Stimulated activated CD8-positive, alpha-beta memory T cell treated with anti-CD3 and anti-CD28 coated beads, Interleukin-4, amount 100 ng/mL, for 1 hour (primary cell): ENCODE measurements at places on chromosomes 6 and 20.

DNA sequence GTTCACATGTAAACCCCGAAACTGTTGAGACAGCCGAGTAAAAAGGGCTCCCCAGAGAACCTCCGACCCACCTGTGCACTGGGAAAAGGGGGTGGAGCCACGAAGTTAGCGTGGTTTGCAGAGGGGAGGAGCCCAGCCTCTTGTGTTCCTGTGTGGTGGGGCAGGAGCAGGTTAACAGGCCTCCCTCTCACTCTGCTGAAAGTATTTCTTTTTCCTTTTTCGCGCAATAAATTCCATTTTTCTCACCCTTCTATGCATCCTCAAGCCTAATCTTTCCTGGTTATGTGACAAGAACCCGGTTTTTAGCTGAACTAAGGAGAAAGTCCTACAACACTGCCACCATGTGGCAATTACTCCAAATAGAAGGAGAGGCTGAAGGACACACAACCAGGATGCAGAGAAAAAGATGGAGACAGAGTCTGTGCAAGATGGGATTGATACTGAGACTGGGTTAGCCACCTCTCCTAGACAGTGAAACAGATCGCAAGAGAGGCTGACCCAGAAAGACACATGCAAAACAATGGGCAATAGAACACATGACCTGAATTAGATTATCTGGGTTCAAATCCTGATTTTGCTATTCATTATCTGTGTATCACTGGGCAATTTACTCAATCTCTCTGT is 168.7 kb upstream of the PRSS16 start:
- DNase-seq = no peak

DNA sequence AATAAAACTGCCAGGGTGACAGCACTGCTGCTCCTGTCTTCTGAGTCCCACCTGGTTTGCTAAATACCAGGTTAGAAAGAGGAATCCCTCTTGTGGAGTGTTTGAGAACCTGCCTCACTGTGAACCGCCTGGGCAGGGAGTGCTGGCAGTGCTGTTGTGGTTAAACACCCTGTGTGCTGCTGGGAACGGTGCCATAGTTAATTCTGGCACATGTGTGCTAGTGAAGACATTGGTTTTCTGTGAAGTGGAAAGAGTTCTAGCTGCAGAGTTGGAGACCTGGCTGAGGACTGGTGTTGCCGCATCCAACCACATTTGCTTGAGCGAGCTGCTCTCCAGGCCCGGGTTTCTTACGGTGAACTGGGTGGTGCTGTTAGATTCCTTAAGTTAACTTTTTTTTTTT is 72.7 kb downstream of the IGF2R start:
- DNase-seq = no peak

DNA sequence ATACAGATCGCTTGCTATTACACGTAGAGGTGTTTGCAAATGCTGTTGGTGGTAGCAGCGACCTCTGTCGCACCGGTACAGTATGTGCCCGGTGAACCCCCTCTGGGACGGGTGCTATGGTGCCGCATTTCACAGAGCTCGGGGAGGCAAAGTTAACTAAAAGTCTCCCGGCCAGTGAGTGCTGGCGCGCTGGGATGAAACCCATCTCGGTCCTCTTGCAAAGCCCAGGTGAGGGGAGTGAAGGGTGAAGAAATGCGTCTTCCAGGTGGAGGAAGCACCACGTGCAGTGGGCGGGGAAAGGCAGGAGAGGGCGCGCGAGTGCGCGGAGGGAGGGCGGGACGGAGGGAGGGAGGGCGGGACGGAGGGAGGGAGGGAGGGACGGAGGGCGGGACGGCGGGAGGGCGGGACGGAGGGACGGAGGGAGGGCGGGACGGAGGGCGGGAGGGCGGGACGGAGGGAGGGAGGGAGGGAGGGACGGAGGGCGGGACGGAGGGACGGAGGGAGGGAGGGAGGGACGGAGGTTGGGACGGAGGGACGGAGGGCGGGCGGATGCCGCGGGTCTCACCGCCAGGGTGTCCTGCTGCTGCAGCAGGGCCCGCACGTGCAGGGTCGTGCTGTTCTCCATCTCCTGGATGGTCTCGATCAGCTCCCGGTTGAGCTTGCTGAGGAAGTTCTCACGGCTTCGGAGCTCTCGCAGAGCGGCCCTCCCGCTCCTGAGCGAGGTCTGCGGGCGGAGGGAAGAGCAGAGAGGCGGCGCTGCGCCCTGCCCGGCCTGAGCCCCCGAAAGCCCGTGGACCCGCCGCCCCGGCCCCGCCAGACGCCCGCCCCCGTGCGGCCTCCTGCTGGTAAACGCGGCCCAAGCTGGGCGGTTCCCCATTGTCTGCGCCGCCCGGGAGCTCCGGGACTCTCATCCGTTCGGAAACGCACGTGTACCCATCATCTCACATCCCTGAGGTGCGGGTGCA is 11.7 kb downstream of the C20orf96 start:
- DNase-seq = no peak

DNA sequence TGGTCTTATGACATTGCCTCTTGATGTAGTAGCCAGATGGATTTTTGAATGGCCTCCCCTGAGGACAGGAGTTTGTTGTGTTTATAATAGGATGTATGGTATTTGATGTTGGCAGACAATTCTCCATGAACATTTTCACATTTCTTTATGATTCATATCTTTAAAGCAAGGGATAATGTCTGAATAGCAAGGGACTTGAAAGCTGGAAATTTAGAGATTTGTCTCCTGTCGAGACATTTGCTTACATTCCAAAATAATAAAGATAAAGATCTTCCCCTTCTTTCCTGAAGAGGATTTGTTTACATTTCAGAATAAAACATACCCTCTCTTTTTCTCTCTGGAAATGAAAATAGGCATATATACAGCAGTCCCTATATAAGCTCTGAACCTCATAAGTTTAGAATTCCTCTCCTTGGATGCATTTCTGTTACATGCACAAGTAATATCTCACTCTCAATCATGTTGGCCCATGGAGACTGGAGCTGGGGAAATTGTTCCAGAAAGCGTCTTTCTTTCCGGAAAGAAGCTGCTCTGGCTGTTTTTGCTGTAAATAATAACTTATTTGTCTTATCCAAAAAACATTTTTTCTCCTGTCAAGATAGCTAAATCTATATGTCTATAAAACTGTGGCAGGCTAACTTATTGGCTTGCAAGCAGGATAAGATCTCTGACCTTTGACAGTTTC is 42.5 kb upstream of the ASCC3 start:
- DNase-seq = no peak

DNA sequence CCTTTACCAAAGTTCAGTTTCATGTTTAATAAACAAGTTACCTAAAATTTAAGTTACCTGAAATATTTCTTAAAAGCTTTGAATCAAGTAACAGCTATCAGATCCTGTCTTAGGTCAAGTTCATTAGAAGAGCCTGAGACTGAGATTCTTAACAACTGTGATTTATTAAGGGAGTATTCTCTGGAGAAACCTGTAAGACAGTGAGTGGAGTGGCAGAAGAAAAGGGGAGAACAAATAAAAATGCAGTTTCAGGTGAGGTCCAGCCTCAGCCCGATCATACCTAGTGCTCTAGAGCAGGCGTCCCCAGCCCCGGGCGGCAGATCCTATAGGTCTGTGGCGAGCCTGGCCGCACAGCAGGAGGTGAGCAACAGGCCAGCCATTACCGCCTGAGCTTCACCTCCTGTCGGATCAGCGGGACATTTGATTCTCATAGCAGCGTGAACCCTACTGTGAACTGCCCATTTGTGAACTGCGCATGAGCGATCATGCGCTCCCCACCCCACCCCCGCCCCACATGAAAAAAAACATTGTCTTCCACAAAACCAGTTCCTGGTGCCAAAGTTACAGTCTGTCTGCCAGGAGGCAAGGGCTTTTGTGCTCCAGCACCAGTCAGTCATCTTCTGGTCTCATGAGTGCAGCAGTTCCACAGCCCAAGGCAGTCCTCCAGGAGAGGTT is 59.2 kb upstream of the ADGRB3 start:
- no peak for DNase-seq

GRCh38 chr20:7926767-7927166 is 13.5 kb downstream of the HAO1 start:
- no peak for DNase-seq

DNA sequence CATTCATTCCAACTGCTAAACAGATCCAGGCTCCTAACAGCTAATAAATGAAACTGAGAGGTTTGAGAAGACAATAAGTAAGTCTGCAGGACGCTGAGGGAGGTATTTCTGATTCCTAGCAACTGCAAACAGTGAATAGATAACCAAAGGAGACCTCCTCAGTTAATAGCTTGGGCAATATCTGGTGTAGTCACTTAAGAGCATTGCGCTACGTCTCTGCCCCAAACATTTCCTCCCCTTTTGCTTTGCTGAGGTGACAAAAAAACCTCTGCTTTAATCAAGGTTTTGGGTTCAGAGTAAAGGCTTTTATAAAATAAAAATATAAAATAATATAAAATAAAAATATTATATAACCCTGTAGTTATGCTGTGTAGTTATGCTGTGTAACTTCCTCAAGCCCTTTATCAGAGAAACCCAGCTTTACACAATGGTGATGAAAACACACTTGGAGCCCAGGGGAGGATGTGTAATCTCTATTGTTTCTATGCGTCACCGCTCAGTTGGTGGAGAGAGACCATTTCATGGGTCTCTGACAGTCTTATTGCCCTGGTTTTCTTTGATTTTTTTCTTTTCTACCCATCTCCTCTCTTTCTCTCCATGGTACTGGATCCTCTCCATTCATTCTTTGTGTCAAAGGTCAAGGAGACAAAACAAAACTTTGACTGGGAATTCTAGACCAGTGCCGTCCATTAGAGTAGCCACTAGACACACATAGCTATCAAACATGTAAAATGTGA is 18.9 kb upstream of the CALHM5 start:
- no peak for DNase-seq

- no peak for DNase-seq
These were observed 234.5 kb upstream of the MAN1A1 start for GRCh38 chr6:119584088-119584487.

DNA sequence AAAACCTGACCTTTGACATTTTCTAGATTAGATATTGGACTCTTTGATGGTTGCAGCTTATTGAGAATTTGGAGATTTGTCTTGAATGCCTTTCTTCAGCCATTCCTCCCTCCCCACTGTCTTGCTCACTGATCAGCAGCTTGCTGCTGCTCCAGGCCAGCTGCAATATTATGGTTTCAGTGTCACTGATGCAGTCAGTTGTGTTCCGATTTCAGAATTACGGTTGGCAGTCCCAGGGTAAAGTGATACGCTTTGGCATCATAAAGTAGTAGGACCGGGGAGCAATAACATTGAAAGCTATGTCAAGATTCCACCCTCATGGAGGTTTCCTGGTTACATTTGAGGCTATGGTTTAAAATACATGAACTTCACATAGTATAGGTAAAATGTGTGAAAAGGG is 152.6 kb downstream of the BCKDHB start:
- DNase-seq = no peak

DNA sequence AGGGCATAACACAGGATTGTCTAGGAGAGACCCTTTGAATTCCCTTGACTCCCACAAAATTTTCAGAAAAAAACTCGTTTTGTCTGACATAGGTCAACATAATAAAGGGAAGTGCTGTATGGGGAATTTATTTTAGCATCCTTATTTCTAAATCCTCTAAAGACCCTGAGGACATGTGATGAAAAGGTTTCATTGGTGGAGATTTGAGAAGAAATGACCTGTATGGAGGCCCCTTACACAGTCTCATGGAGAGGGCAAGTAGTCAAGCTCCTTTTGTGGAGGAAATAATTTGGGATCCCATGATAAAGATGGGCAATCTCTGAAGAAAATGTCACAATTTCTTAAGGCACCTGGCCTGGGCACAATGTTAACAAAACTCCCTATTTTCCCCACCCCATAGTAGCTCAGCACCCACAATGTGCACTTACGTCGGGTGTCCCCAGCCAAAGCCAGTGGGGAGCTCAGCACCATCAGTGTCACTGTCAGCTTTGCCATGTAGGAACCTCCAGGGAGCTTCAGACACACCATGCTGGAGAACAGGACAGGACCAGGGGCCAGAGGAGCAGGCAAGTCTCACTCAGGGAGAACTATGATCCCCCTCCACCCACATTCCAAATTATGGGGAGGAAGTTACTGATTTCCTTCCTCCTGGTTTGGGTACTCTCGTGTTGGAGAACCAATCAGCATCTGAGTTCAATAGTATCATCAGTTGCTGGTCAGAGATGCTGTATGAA is at the start of gene HLA-DRB5:
Gene HLA-DRB5 (minus strand): TSS at position 591 of the 734 bp plus-strand sequence. CDS start 63 bp downstream, at position 528.
- no peak for DNase-seq

- no peak for DNase-seq
These were observed 164.4 kb upstream of the AFDN start for GRCh38 chr6:167662075-167662880.

GRCh38 chr20:41798930-41799502 is 180.8 kb upstream of the CHD6 start:
- DNase-seq = no peak

DNA sequence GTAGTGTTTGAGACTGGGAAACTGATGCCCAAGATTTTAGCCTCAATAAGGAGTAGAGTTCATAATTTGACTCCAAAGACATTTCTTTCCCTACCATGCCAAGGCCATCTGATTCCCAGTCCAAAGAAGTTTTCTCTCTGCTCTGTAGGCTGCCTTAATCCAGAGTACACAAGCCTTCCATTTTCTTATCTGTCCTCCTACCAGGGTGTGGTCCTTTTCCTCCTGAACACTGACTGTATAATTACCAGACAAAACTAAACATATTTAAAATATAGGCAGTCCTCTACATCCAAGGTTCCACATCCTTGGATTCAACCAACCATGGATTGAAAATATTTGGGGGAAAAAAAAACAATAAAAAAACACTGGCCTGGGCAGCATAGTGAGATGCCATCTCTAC is 108.4 kb downstream of the SLC16A10 start:
- no peak for DNase-seq

DNA sequence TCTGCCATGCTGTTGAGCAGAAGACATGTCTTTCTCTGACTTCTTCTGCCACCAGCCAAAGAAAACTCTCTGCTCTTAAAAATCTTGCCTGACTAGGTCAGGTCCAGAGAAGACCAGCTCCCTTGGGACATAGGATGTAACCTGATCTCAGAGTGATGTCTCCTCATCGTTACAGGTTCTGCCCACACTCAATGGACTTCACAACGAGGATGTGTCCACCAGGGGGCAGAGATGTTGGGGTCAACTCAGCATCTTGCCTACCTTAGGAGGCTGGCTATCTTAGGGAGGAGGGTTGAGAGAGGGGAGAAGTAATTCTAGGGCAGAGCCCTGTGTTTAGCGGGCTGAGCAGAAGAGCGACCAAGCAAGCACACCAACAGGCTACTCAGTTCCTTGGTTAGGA is 207.6 kb upstream of the CDH4 start:
- DNase-seq = no peak

GRCh38 chr6:150142670-150143515 is at the start of gene PPP1R14C:
Gene PPP1R14C (plus strand): TSS chr6:150143044. CDS start chr6:150143193, 149 bp downstream.
- DNase-seq = no peak

GRCh38 chr20:53617791-53618489 is 24.3 kb upstream of the ZNF217 start:
- no peak for DNase-seq

- DNase-seq = no peak
These were observed 265.1 kb upstream of the PRDM1 start for GRCh38 chr6:105821027-105821426.
